ENCODE measurements at places on chromosomes 6 and 20. TPM values are rescaled to one million over a fixed set of nuclear protein-coding genes. Genes with fewer than 3 reads are reported as not detected.

Gene EEF1A2
- 1.9 TPM for total RNA-seq

Gene SLC35D3
- under 0.01 TPM for total RNA-seq

Gene RBM24
- total RNA-seq = 0.13 TPM

Gene RHAG
- total RNA-seq = not detected

Gene FAM162B
- not detected for total RNA-seq

Gene C6orf132
- total RNA-seq = 11.3 TPM

Gene LTB
- not detected for total RNA-seq

Gene PABPC1L
- total RNA-seq = 24.2 TPM

- DNase-seq = no peak
Measured at GRCh38 chr6:33808641-33809180, 4.9 kb upstream of the MLN start.

DNA sequence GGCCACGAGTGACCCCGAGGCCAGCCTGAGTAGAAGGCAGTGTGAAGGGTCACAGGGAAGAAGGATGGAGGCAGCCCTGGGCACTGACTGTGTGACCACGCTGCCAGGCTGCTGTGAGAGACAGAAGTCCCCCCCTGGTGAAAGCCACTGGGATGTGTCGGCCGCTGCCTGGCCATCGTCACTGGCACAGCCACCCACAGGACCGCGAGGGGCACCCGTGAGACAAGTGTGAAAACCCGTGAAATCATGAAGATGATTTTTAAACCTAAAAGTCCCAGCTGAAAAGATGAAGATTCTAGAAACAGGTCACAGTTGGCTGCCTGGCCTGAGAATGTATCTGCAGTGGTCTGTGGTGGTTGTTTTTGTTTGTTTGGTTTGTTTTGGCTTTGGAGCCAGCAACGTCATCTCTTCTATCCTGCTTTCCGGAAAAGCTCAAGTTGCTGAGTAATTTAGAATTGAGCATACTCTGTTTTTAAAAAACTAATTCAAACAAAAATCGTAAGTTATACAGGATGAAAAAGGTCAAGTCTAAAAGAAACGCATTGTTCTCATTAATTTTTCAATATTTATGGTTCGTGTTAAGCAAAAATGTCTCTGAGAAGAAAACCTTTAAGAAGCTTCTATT is 94.7 kb downstream of the HUS1B start:
- DNase-seq = no peak

GRCh38 chr6:80689716-80690395 is 583.4 kb downstream of the BCKDHB start:
- DNase-seq = no peak

- no peak for DNase-seq
Measured at GRCh38 chr6:7267071-7267465, 45.9 kb downstream of the SSR1 start.

DNA sequence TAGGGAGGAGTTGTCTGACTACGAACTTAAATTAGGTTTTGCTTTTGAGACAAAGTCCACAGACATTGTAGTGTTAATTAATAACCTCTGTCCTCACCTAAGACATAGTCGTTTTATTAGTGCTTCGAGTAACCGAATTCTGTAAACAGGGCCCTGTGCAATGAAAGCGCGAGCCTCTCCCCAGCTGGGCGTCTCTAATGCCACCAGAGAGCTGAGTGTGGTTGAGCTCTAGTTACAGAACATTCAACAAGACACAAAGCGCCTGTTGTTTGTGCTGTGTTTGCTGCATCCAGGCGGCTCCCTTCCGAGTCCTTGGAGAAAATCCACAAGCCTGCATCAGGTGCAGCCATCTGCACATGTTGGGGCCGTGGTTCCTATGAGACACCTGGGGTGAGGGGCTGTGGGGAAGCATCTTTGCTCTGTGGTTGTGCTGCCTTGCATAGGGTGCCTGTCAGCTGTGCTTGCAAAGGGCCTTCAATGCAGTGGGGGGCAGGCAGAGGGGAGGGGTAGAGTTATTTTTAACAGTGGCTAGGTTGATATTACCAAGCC is 63.9 kb downstream of the CD164 start:
- DNase-seq = no peak

DNA sequence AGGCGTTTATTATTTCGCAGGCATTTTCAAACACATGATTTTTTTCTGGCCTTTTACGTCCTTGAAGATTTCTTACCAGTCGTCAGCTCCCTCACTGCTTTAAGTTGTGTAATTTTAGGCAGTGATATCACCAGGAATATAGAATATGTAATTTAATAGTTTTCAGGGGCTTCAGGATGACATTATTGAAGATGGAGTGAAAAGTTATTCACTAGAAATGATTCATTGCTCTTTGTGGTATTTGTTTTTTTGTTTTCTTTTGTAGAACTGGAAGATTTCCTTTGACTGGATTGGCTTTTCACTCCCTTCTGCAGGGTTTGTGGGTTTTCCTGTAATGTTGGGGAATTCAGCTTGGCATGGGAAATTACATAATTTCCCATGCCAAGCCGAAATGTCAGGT is 2.0 kb downstream of the LRRC1 start:
- DNase-seq = peak; percentile 59

GRCh38 chr20:42419814-42420532 is 769.7 kb downstream of the PTPRT start:
- DNase-seq = no peak

DNA sequence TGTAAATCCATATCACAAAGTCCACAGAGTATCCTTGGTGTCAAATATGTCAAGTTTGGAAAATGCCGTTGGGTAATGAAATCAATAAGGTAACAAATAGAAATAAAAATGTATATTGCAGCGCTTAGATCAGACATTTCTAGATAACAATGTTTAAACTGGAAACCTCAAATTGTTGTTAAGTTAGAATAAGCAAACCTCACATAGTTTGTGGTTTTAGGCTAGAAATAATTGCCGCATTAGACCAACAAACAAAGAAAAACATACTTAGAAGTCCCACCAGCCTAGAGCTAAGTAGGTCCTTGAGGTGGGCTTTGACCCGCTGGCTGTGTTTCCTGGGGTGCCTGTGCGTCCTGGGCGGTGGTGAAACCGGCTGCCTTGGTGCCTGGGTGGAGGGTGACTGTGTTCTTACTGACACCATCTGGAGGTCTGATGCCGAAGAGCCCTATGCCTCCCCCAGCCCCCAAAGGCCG is 71.4 kb downstream of the DACT2 start:
- no peak for DNase-seq

- DNase-seq = peak; percentile 95
Measured at GRCh38 chr6:26204332-26205160, 117.3 kb downstream of the HFE start.

GRCh38 chr6:7246401-7247178 is 66.4 kb downstream of the SSR1 start:
- DNase-seq = no peak

DNA sequence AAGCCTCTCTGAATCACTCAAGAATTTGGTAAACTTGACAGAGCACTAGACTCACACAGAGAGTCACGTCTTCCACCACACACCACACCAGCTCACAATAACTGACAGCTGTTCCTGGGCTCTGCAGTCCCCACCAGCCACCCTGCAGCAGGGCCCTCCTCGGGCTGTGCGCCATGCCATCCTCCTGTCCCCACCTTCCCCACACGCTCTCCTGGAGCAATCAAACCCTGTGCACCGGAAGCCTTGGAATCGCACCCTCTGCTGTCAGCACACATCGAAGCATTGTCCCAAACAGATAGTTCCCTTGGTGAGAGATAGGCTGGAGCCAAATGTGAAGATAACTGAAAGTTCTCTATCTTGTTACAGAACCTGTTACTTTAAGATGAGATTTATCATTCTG is 191.0 kb downstream of the TBXT start:
- DNase-seq = no peak

DNA sequence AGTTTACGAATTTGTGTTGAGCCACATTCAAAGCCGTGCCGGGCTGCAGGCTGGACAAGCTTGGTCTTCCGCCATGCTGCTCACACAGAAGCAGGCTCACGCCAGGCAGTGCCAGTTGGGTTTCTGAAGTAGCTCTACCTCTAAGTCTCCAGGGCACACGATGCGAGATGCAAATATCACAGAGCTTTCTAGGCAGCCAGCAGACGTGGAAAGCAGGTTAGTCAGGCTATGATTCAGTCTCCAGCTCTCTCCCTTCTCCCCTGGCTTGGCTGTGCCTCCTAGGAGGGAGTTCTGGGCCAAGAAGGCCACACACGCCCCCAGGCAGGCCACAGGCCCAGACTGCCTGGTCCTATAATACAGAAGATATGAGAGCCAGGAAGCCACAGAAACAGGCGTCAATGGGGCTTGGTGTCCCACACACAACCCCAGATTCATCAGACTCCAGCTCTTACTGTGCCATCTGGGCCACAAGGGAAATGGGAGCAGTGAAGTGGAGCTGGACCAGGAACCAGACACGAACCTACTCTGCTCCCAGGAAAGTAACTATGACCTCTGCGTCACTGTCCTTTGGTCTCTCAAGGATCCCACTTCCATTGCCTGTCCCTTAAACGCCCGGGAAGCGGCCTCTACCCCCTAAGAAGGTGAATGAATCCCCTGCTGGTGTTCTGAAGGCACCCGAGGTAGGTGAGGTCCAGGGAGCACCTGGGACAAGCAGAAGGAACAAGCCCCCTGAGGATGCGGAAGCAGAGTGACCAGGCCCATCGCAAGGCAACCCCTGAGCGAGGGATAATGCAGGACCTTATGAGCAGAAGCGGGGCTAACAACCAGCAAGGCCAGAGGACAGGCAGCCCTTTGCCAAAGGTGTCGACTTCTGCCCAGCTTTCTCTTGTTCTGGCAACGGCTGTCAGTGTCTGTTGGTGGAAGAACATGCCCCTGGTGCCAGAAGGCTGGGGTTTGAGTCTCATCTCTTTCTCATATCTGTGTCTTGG is 61.2 kb downstream of the GFOD1 start:
- DNase-seq = peak; percentile 84
